CD8-positive, alpha-beta memory T cell (primary cell): ENCODE measurements at places on chromosomes 2 and 18. TPM values are rescaled to one million over a fixed set of nuclear protein-coding genes. Genes with fewer than 3 reads are reported as not detected.

Gene OR6B2
- polyA plus RNA-seq: not detected

Gene CYP27C1
- not detected for polyA plus RNA-seq

Gene GCG
- not detected for polyA plus RNA-seq

Gene RIT2
- polyA plus RNA-seq: not detected

Gene KCNIP3
- polyA plus RNA-seq: not detected

Gene DSG4
- polyA plus RNA-seq: not detected

Gene ICOS
- polyA plus RNA-seq: 15.7 TPM

Gene HPCAL1
- 96.3 TPM for polyA plus RNA-seq

Gene MRPS5
- polyA plus RNA-seq: 45.8 TPM

Gene TEX44
- not detected for polyA plus RNA-seq

Gene RAB12
- polyA plus RNA-seq: 0.24 TPM
